Gastrocnemius medialis (tissue), 4 donors: ENCODE measurements at places on chromosomes 13 and 19.

DNA sequence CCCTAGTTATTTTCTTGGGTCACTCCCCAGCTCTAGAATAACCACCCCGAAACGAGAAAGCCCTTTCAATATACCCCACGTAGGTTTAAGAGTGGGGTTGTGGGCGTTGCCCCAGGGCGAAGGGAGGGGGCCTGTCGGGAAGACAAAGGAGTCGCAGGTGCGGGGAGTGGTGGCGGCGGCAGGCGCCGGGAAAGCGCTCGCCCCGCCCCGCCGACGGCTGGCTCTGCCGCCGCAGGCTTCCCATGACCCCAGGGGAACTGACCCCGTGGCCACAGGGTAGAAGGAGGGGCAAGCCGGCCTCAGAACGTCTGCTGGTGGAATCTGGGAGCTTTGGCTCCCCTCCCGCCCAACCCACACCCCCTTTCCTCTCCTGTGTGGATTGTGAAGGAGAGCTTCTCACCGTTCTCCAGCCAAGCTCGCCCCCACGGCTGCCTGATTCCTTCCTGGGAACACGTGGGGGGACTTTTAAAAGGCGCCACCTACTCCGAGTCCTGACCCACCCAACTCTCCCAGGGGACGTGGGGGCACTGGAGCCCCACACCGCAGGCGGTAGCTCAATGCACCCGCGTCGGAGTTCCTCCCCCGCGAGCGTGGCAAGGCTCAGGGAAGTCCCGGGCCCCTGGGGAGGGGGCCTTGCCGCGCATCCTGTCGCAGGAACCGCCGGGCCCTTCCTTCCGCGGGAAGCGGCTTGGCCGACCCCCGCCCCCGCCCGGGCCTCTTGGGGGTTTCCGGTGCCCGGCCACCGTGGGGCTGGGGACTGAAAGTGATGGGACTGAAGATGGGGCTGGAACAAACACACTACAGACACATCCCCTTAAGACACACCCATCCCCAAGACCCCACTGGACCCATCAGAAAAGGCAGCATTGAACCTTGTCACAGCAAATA is 5.5 kb downstream of the IER2 start:
- peak; percentile 40 for DNase-seq

- DNase-seq: no peak
Measured at GRCh38 chr13:22765547-22765946, 415.2 kb upstream of the SGCG start.

DNA sequence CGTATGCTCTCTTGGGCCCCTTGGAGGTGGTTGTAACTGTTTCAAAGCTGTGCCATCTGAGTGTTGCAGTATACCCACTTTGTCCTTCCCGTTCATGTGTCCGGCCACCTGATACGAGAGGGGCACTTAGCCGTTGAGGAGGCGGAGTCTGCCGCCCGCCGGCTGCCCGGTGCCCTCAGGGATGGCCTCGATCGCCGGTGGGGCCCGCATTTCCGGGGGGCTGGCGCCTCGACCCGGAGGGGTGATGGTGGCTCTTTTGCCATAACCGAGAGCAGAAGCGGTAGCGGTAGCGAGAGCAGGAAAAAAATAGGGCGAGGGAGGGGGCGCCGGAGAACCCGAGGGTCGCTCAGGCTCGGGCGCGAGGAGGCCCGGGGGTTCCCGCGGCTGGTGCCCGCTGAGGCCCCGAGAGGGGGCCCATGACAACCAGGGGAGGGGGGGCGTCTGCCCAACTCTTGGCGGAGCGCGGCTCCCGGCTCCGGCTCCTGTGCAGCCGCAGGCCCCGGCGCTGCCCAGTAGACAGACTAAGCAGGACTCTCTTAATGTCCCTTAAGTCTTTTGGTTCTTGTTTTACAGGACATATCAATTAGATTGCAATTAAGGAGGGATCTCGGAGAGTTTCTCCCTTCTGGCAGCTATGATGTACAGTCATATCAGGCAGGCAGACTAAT is 342.7 kb upstream of the SGCG start:
- DNase-seq: no peak

DNA sequence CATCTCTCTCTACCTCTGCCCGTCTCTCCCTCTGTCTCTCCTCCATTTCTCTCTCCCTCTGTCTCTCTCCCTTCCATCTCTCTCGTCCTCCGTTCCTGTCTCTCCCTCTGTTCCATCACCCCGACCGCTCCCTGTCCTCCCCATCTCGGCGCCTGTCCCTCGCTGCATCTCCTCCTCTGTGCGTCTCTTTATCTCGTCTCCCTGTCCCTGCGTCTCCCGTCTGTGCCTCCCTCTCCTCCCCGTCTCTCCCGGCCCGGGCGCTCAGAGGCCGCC is 4.6 kb downstream of the GRIN2D start:
- DNase-seq: no peak

- DNase-seq: no peak
Measured at GRCh38 chr19:4350726-4351125, 7.4 kb downstream of the MPND start.

GRCh38 chr13:46570273-46570672 is 17.3 kb downstream of the LRCH1 start:
- DNase-seq: no peak

- no peak for DNase-seq
Measured at GRCh38 chr13:42735010-42735409, 46.4 kb upstream of the FAM216B start.
